Renal pelvis (tissue), 12 donors: ENCODE measurements at places on chromosomes 13 and 19. TPM values are rescaled to one million over a fixed set of nuclear protein-coding genes. Genes with fewer than 3 reads are reported as not detected.

ZNF90 gene
- 11.2 TPM for polyA plus RNA-seq

DNA sequence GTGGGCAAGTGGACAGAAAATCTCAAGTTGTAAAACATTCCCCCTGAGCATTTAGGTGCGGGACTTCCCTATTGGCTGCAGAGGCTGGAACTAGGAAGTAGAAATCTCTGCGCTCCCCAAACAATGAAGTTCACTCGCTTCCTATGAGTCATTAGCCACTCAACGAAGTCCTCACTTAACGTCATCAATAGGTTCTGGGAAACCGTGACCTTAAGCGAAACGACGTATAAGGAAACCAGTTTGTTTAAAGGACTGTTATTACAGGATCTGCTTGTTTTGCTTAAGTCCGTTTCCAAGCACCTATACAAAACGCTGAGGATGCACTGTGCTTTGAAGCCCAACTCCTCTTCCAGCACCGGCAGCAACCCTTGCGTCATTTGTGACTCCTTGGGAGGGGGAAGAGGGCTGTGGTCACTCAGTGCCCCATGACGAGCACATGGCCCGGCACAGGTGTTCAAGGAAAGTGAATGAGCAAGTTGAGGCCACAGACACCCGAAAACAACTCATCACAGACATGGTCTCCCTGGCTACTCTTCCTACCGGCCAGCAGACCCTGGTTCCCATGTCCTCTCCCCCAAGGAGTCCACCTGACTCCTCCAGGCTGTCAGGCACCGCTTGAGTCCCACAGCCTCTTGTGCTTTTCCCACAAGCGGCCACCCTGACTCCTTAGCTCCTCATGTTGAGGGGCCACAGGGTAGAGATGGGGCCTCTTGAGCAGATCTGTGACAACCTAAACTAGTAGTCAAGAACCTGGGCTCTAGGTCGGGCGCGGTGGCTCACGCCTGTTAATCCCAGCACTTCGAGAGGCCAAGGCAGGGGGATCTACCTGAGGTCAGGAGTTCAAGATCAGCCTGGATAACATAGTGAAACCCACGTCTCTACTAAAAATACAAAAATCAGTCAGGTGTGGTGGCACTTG lies 4.8 kb downstream of the RPS16 start:
- no peak for DNase-seq

NTN5 gene
- polyA plus RNA-seq = 1.9 TPM

DNA sequence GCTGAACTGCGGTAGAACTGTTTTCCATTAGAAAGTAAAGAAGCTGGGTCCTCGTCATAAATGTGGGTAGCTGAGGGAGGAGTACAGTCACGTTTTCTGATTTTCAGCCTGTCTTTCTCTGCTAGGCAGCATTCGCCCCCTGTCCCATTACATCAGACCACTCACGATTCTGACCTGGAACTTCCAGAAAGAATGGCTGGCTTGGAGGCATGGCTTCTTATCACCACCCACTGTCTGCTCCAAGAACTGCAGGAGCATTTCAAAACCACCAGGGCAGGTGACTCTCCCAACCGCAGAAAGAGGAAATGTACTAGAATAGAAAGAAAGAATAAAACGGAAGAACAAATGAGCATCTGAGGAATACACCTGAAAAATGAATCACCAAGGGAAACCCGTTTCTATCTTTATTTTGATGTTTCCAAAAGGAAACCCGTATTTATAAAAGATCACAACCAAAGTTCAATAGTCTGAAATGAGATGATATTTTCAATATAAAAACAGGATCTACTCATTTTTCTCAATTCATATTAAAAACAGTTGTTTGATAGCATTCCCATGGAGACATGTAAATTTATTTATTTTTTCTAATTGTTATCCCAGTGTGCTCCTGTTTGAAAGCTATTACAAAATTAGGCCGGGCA lies 22.1 kb upstream of the POMP start:
- DNase-seq = peak; percentile 35

ZNF829 gene
- polyA plus RNA-seq = 7.6 TPM

NMRK2 gene
- polyA plus RNA-seq = 0.13 TPM
